ENCODE measurements at places on chromosomes 6 and 20. TPM values are rescaled to one million over a fixed set of nuclear protein-coding genes. Genes with fewer than 3 reads are reported as not detected.

DNA sequence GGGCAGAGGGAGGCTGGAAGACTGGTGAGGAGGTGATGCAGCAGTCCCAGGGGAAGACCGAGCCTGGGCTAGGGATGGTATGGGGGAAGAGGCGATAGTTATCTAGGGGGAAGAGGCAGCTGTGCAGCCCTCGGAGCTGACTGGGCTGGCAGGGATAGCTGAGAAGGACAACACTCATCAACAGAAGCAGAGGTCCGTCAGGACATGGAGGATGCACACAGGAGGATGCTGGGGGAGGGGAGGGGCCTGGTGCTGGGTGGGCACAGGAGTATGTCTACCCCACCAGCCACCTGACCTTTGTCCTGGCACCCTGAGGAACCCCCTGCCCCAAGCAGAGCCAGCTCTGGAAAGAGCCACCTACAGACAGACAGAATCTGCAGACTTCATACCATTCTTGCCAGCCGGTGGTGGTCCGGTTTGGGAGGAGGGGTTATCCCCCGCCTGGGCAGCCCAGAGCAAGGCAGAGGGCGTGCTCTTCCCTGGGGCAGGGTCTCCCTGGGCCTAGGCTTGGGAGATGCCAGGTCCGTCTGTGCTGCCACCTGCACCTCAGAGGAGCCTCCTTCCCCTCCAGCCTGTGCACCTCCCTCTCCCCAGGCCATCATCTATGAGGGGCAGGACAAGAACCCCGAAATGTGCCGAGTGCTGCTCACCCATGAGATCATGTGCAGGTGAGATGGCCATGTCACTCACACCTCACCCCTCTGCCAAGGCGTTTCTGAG lies 14.9 kb downstream of the EBF4 start:
- no peak for DNase-seq

- peak; percentile 80 for DNase-seq
Measured at GRCh38 chr6:85449388-85449817, 480 bp upstream of the NT5E start.

- no peak for DNase-seq
Measured at GRCh38 chr6:65545920-65546319, 161.1 kb downstream of the EYS start.

DNA sequence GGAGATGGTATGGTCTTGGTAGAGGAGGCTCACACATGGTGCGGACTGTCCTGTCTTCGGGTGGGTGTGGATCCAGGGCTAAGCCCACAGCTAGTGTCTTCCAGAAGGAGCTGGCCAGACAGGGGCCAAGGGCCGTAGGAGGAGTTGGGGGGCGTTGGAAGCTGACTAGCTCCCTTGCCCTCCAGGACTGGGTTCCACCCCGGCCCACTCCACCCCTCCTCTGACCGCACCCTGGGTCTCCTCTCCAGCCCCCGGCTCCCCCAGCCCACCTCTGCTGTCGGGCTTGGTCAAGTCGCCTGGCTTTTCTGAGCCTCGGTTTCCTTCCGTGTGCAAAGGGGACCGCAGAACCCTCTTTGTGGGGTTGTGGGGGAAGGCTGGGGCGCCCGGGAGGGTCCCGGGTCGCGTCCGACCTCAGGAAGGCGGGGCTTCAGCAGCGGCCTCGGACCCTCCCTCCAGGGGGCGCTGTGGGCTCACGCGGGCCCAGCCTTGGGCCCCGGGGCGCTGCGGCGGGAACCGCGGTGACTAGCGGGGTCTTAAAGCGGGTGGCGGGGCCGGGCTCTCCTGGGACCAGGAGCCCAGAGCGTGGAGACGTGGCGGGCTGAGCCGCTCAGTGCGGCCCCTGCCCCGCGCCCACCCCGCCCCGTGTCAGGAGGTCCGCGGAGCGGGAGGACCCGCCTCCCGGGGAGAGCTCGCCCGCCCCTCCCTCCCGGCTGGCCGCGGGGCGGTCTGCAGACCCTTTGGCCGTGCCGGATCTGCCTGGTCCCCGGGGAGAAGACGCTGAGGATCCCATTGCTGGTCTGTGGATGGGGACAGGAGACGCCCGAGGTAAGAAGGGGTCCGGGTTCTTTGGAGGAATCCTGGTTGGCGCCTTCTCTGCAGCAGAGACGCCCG lies 5.4 kb downstream of the NPBWR2 start:
- DNase-seq = no peak

- no peak for DNase-seq
Measured at GRCh38 chr6:124872361-124873065, 89.7 kb upstream of the RNF217 start.

- DNase-seq = peak; percentile 52
Measured at GRCh38 chr20:49595811-49596561, 28.0 kb upstream of the PTGIS start.

DNA sequence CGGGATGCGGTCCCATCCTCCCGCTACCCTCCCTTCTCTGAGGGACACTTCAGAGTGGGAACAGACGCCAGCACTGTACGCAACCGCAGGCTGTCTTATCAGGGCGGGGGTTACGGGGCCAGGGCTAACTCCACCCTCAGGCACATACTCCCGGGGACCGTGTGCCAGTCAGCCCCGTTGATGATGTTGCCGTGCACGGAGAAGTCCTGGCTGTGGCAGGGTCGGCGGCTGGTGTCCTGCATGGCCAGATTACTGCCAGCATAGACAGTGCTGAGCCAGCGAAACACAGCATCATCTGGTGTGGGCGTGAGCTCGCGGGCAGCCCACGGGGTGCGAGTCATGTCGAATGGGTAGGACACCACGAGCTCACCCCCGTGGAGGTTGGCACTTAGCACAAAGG lies 5.0 kb downstream of the CPXM1 start:
- no peak for DNase-seq

DNA sequence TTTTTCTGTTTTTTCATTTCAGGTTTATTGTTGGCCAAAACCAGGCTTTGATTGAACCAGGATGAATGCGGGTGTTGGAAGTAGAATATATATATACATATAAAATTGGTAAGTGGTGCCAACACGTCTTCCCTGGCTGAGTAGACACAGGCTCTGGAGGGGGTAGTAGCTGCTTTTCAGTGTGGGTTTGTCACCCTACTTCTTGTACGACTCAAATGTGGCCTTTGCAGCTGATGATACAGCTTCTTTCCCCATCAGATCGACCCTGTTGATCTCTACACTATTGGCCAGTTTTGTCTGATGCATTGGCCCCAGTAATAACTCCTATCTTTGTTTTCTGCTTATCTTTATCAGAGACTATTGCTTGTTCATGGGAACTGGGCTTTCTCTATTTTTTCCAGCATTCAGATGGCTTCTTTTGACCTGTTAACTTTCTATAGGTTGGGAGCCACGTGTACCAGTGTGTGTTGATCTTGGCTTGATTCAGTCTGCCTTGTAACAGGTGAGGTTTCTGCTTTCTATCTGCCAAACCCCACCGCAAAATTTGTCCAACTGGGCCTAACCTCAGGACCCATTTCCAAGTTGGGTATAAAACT lies 2.7 kb upstream of the ZNFX1 start:
- DNase-seq = no peak

- DNase-seq = peak; percentile 62
Measured at GRCh38 chr20:856361-856775, 22.9 kb downstream of the FAM110A start.

- no peak for DNase-seq
Measured at GRCh38 chr6:52605610-52606185, 28.8 kb upstream of the TRAM2 start.

GRCh38 chr6:137213331-137213740 lies 5.8 kb downstream of the IFNGR1 start:
- DNase-seq = no peak

The GTSF1L gene
- not detected for total RNA-seq

The ENPP4 gene
- not detected for total RNA-seq

The SLC35D3 gene
- not detected for total RNA-seq

The TSBP1 gene
- not detected for total RNA-seq

The BTNL2 gene
- not detected for total RNA-seq

The FBXL4 gene
- 12.5 TPM for total RNA-seq

The FAM209B gene
- not detected for total RNA-seq

The AP5S1 gene
- total RNA-seq = 20.2 TPM

The CRIP3 gene
- not detected for total RNA-seq

The SLC17A1 gene
- not detected for total RNA-seq

The PAX1 gene
- not detected for total RNA-seq
